ENCODE measurements at places on chromosomes 2 and 18. TPM values are rescaled to one million over a fixed set of nuclear protein-coding genes. Genes with fewer than 3 reads are reported as not detected.

AGBL5 gene
- total RNA-seq, result 8.6 TPM

AKAIN1 gene
- total RNA-seq, result not detected

RMC1 gene
- 16.0 TPM for total RNA-seq

SAG gene
- not detected for total RNA-seq

SPEG gene
- 285 TPM for total RNA-seq

UCN gene
- total RNA-seq, result 0.46 TPM

RANBP2 gene
- total RNA-seq, result 74.3 TPM

PDE11A gene
- total RNA-seq, result 1.4 TPM

CIDEA gene
- total RNA-seq, result 0.42 TPM

IL1B gene
- 0.42 TPM for total RNA-seq

CD28 gene
- 0.71 TPM for total RNA-seq

HOXD13 gene
- not detected for total RNA-seq

ST6GAL2 gene
- total RNA-seq, result not detected

CCDC74B gene
- not detected for total RNA-seq

ICOS gene
- not detected for total RNA-seq

EGR4 gene
- total RNA-seq, result not detected

TTC32 gene
- 10.3 TPM for total RNA-seq

FAM161A gene
- 2.0 TPM for total RNA-seq

LBX2 gene
- not detected for total RNA-seq

MC4R gene
- not detected for total RNA-seq

SAP130 gene
- total RNA-seq, result 14.3 TPM

CDC42EP3 gene
- total RNA-seq, result 78.8 TPM

FER1L5 gene
- total RNA-seq, result not detected

FAM237A gene
- not detected for total RNA-seq
